GM23338 (cell line): ENCODE measurements at places on chromosomes 13 and 19.
A peak's percentile ranks its signal among the peaks of the same experiment; 100 is the strongest.

DNA sequence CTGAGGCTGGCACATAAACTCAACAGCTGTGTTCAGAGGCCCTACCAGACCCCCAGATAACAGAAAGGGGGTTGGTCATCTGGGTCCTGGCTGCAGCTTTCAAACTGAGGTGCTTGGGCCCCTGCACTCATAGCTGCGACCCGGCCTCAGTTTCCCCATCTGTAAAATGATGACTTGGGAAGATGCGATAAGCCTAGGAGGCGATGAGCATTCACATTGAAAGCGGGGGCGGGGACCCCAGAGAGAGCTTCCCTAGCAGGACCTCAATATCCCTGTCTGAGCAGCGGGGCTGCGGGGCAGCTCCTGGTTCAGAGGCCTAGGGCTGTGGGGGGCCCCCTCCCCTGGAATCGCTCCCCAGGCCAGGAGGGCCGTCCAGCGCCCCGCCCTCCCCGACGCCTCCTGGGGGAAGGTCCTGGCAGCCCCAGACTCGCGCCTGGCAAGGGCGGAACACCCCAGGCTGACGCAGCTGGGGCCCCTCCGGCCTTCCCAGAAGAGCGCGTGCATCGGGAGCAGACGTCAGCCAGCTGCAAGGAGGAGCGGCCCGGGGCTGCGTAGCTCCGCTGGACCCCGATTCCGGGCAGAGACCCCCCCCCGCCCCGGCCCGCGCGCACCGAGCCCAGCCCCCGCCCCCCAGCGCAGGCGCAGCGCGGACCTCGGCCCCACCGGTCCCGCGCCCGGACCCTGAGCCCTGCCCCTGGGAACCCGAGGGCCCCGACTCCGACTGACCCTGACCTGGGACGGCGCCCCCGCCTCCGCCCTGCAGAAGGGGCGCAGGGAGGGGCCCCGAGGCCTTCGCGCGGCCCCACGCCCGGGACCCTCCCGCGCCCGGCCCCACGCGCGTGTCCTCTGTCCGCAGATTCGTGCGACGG is 3.5 kb downstream of the FSTL3 start:
- DNase-seq = peak; percentile 68

DNA sequence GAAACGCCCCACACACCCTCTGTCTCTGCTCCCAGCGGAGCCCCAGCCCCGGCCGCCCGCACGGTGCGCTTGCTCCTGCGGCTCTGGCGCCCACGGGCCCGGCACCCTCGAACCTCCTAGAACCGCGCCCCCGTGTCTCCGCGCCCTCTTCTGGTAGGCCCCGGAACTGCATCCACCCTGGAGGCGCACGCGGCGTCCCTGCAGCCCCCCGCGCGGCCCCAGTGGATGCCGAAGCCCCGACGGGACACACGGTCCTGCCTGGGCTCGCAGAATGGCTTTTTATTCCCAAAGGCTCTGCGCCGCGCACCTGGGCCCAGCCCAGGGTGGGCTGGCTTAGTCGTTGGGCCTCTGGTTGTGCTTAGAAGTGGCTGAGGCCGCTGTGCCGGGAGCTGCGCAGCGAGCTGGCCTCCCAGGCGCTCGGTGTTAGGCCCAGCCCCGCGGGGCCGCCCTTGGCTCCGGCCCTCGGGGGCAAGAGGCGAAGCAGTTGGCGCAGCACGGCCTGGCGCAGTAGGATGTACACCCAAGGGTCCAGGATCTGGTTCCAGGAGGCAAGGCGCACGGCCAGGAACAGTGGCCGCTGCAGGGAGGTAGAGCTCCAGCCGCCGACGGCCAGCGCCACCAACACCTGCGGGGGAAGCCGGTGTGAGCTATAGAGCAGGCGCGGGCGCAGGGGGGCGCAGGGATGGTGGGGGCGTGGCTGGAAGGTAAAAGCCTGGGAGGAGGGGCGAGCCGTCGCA is 2.8 kb downstream of the PTGER1 start:
- peak; percentile 92 for DNase-seq

GRCh38 chr19:38233740-38234251 is 9.8 kb upstream of the DPF1 start:
- DNase-seq = peak; percentile 96

- no peak for DNase-seq
Measured at GRCh38 chr19:13146763-13147563, 3.2 kb downstream of the STX10 start.

DNA sequence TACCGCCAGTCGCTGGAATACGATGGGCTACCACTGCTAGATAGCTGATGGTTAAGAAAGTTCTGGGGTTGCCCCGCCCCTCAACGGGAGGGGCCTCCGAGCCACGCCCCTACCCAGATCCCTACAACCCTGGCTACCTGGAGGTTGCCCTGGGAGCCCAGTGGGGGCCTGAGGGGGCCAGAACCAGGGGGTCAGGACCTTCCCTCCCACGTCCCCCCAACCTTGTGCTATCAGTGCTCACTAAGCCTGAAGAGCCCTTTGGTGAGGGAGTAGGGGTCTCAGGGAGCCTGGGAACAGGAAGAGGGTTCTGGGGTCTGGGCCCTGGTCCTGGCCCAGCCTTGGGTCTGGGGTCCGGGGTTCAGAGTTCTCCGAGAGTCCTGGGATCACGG is 8.9 kb downstream of the OCEL1 start:
- peak; percentile 85 for DNase-seq

GRCh38 chr13:44801990-44802389 is 187.3 kb downstream of the NUFIP1 start:
- DNase-seq = no peak

DNA sequence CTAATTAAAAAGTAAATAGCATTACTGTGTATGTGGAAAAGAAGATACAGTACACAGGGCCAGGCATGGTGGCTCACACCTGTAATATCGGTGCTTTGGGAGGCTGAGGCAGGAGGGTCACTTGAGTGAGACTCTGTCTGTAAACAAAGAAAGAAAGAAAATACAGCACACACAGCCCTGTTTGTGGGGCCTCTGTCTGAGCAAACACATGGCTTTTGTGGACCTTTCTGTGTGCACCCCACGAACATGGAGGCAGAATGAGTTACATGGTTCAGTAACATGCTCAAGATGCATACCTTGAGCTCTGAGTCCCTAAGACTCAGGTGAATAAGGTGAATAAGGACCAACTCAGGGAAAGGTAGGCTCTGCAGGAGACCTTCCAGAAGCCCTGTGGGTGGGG is 20.0 kb upstream of the AMER2 start:
- no peak for DNase-seq

GRCh38 chr19:13796301-13797057 is 1.2 kb downstream of the ZSWIM4 start:
- DNase-seq = peak; percentile 79

- DNase-seq = no peak
Measured at GRCh38 chr13:34172048-34172447, 354.1 kb downstream of the RFC3 start.

GRCh38 chr13:105465745-105466144 is 1069.7 kb downstream of the EFNB2 start:
- DNase-seq = no peak

- no peak for DNase-seq
Measured at GRCh38 chr13:48009284-48009683, 8.2 kb upstream of the SUCLA2 start.
